ENCODE measurements at places on chromosomes 3 and 15. TPM values are rescaled to one million over a fixed set of nuclear protein-coding genes. Genes with fewer than 3 reads are reported as not detected.

GRCh38 chr3:146929696-146930095 lies 324.6 kb upstream of the PLSCR5 start:
- no peak overlapping the region for H3K4me3 ChIP-seq
- no peak overlapping the region for H3K27ac ChIP-seq
- H3K36me3 ChIP-seq = no peaks in the 10 kb centered on the region
- no peak for DNase-seq
- no peaks in the 10 kb centered on the region for H3K4me1 ChIP-seq

GRCh38 chr3:39568508-39568907 lies 101.0 kb downstream of the MOBP start:
- H3K27ac ChIP-seq = no peak overlapping the region
- no peak for DNase-seq
- H3K4me1 ChIP-seq = no peaks in the 10 kb centered on the region
- no peaks in the 10 kb centered on the region for H3K36me3 ChIP-seq

DNA sequence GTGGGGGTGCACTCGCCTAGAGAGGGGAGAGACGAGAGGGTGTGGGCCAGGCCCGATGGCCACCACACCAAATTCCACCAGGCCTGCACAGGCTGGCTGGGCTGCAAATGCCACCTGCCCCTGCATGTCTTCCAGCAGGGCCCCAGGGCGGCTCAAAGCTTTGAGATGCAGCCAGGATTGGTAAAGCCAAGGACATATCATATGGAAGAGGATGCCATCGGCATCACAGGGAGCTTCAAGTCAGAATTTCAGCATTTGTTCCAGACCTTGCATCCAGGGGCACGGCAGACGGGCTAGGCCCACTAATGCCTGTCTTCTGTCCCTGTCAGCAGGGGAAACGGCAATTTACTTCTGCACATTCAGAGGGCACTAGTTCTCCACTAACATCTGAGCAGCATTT lies 97.8 kb downstream of the NUP210 start:
- H3K4me3 ChIP-seq = no peak overlapping the region
- H3K27ac ChIP-seq = no peak overlapping the region
- DNase-seq = no peak
- peaks cover 84% of the 10 kb centered on the region for H3K36me3 ChIP-seq
- H3K4me1 ChIP-seq = no peaks in the 10 kb centered on the region

Gene HDC
- not detected for total RNA-seq

DNA sequence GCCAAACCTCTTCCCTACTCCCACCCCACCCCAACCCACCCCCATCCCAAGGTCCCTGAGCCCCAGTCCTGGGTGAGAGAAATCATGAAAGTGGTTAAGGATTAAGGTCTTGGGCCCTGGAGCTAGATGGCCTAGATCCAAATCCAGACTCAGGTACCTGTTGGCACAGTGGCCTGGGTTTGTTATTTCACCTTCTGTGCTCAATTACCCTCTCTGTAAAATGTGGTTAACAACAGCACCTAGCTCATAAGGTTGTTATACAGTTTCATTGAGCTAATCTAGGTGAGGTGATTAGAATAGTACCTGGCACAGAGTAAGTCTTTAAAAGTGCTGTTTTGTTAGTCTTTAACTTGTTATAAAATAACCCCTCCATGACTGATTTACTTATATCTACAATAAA lies 6.4 kb upstream of the SNUPN start:
- no peak overlapping the region for H3K4me3 ChIP-seq
- no peak overlapping the region for H3K27ac ChIP-seq
- DNase-seq = no peak
- no peaks in the 10 kb centered on the region for H3K36me3 ChIP-seq
- no peaks in the 10 kb centered on the region for H3K27me3 ChIP-seq
- no peaks in the 10 kb centered on the region for H3K4me1 ChIP-seq

Gene NANOGP8
- total RNA-seq = 91.5 TPM

Gene MAPKAPK3
- 57.0 TPM for total RNA-seq

GRCh38 chr3:170044795-170045244 lies 7.0 kb downstream of the GPR160 start:
- no peak overlapping the region for H3K27ac ChIP-seq
- no peak overlapping the region for H3K4me3 ChIP-seq
- 0 out of 2 replicates have a peak, but pooled peaks cover 3% of the 10 kb centered on the region for H3K4me1 ChIP-seq
- no peaks in the 10 kb centered on the region for H3K27me3 ChIP-seq
- peaks cover 5% of the 10 kb centered on the region for H3K36me3 ChIP-seq
